ENCODE measurements at places on chromosomes 2 and 18.

DNA sequence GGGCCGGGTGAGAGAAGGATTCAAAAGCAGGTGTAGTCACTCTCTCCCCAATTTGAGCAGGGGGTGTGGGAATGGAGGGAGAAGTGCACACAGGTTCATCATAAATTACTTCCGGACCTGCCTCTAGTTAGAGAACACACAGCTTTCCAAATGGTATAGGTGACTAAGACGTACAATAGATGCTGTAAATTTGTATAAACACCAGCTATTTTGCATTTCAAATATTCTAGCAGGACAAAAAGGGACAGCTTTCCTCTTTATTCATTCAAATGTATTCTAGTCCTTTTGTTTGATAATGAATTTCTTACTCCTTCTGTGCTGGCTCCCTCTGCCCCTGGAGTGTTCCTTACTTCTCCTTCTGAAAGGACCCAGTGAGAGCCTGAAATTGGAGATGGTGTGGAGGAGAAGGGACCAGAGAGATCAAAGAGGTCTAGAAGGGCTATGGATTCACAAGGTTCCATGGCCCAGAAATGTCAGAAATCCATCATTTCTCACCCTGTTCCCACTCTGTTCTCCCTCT lies 53.2 kb upstream of the SH3BP4 start:
- no peak for DNase-seq

DNA sequence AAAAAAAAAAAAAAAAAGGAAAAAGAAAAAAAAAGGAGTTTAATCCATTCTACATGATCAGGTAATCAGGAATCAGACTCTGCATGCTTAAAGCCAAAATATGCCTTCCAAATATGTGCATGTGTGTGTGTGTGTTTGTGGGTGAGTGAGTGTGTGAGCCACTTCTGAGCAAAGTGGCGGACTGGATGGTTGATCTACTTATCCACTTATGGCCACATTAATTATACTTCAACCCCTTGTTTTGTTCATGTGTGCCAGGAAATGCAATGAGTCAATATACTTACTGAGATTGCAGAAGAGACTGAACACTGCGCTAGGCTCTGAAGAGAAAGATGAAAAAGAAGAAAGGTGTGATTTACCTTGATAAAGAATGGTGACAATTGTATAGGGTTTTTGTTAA lies 586.5 kb upstream of the NXPH2 start:
- DNase-seq, result no peak

DNA sequence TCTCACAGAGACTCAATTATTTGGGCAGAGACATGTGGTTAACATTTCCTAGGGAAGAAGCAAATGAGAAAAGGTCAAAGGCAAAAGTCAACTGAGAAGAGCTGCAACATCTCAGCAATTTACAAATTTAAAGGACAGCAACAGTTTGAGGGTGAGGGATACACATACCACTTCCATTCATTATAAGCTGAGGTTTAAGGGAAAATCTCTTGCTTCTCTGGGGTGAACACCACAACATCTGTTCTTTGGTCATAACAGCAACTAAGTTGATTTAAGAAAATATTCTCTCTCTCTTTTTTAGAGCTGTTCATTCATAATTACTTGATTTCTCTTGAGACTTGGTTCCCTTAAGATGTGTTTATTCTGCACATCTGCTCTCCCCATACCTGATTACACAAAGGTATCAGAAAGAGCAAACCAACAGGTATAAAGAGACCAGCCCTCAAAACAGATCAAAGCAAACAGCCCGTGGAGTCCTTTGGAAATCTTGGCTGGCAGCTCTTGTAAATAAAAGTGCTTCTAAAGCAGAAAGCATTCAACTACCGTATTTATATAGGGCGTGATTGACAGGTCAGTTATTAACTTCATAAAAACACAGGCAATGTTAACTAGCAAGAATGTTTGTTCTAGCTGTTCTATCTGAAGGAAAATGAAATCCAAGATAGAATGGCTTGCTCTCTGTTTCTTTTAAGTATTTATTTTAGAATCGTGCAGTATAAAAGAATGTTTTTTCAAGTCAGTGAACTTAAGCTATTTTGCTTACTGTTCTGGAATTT lies 132.8 kb downstream of the THADA start:
- DNase-seq, result no peak

- DNase-seq, result no peak
Measured at GRCh38 chr2:47070920-47071824, 83.9 kb downstream of the STPG4 start.

DNA sequence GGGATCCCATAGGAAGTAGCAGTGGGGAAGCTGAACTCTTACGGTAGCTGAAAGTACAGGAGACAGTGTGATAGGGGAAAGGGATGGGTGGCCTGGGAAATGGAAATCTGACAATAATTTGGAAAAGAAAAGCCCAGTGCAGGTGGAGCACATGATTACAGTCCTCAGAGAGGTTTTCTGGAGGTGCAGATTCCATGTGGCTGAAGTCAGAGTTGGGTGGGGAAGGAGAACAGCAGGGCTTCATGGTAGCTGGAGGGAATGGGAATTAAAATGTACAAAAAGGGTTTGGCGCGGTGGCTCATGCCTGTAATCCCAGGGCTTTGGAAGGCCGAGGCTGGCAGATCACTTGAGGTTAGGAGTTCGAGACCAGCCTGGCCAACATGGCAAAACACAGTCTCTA lies 12.2 kb downstream of the HRH4 start:
- DNase-seq, result no peak

GRCh38 chr2:119753041-119753929 lies 6.4 kb upstream of the PTPN4 start:
- DNase-seq, result no peak

DNA sequence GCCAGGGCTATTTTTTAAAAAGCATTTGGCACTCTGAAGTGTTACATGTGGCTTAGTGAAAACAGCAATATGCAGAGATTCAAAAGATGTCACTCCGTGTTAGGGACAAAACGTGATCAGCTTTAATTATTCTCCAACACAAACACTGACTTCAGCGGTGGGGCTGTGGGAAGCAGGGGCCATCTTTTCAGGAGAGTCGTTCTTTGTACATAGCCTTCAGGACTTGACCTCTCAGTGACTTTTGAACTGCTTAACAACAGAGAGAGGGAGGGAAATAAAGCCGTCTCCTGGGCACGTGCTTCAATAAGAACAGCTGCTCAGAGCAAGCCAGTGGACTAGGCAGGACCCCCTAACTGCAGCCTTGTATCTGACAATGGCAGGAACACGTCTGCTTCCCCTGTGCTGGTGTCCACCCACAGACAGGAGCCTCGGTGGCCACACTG lies 95.0 kb upstream of the HDAC4 start:
- DNase-seq, result no peak

GRCh38 chr2:231928901-231929725 lies 2.9 kb upstream of the NPPC start:
- DNase-seq, result no peak

DNA sequence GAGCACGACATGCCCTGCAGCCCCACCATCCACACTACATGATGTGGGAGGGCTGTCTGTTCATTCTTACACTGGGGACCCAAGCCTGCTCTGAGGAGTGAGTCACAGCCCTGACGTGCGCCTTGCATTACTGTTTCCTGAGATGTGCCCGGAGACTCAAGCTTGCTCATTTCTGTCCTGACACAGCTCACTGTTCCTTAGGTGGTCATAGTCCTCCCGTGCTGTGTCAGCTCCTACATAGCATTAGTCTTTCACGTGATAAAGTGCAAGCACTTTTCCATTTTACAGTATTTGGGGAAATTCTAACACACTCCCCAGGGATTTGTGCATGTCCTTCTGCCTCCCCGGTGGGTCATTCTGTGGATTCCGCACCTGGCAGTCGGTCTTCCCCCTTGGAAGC lies 46.2 kb upstream of the TRIM43B start:
- no peak for DNase-seq

- no peak for DNase-seq
Measured at GRCh38 chr2:97754690-97755346, 41.4 kb downstream of the ZAP70 start.

All from T-helper 2 cell (primary cell).